Cerebellar nuclear complex (tissue), 1 donor: ENCODE measurements at places on chromosomes 16 and 17.

- DNase-seq = no peak
These were observed 285.0 kb upstream of the ERCC4 start for GRCh38 chr16:13634959-13635358.

DNA sequence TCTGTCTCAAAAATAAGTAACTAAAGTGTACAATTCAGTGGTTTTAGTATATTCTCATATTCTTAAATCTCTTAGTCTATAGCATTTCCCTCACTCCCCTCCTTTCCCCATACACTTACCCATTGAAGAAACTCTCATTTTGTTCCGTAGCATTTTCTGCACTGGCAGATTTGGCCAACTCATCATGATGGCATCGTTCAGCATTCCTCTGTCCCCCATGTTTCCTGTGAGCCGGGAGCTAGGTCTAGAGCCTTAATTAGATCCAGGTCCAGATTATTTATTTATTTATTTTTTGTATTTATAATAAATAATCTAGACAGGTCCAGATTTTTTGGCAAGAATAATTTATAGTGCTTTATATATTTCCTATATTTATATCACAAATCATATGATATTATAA is 31.0 kb downstream of the HEATR3 start:
- no peak for DNase-seq

DNA sequence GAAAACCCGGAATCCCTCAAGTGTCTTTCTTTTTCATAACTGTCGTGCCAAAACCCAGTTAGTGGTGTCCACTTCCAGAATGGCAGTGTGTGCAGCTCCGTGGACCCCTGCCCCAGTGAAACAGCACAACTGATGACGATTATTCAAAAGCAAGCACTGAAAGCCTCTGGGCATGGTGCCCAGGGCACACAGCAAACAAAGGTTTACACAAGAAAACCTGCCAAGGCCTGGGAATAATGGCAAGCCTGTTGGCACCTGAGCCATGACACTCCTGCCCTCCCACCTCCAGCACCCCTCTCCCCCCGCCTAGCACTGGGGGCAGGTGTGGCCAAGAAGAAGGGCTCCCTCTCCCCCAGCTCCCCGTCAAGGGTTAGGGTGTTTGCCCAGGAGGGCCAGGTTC is 2.8 kb downstream of the PKMYT1 start:
- no peak for DNase-seq

DNA sequence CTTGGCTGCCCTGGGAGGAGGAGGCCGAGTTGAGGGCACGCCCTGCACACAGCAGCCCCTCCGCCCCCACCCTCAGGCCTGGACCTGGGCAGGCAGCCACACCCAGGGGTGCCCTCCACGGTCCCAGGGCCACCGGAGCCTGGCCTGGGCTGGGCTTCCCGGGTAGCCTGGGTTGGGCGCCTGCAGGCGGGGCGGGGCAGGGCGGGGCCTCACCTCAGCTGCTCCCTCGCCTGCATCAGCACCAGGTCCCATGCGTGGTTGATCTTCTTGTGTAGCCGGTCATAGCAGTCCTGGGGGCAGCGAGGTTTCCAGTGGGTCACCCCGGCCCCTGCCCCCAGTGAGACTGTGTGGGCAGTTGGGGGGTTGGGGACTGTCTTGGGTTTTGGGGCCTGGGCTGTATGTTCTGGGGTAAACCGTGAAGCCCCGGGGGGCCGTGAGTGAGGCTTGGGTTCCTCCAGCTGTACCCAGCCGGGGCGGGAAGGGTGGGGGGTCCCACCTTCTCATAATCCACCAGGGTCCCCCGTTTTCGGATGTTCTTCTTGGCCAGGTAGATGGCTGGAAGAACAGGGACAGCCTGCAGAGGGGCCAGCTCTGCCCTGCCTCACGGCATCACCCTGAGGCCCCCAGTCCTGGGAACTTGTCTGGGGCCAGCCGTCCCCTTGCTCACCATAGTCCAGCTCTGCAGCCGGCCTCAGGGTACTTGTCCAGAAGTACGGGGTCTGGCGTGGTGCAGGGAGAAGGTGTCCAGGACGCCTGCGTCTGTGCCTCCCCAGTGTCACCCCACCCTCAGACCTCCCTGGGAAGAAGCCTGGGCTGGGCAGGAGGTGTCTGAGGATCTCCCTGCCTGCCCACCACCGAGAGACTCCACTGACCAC is 2.0 kb downstream of the RGS11 start:
- DNase-seq = no peak

- no peak for DNase-seq
These were observed 13.7 kb downstream of the LIMD2 start for GRCh38 chr17:63686138-63686685.

- no peak for DNase-seq
These were observed 17.7 kb downstream of the NCBP3 start for GRCh38 chr17:3828151-3828851.

DNA sequence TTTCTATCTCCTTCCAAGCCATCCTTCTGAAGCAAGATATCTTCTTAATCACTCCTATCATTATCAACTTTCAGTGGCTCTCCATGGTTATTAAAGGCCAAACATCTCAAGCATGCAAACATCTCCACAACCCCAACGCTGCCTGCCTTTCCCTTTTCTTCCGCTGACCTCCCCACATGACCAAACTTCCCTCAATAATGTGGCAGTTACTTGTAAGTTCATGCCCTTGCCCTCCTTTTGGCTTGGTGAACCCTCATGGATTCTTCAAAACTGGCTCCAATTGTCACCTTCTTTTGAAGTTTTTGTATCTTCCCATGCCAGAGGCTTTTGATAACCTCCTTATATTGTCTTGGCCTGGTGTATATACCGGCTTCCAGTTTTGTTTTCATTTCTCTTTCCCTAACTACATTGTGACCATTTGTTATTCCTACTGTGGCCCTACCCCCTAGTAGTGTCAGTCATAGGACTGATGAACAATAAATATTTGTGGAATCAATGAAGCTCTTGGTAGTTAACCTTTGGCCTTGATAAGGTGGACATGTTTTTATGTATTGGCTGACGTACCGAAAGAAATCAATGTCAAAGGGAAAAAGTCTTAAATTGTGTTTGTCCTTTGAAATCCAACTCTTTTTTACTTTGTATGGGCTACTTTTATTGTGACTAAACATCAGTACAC is 19.9 kb upstream of the SMIM36 start:
- no peak for DNase-seq

GRCh38 chr17:19000531-19001325 is 3.8 kb downstream of the FAM83G start:
- DNase-seq = no peak

DNA sequence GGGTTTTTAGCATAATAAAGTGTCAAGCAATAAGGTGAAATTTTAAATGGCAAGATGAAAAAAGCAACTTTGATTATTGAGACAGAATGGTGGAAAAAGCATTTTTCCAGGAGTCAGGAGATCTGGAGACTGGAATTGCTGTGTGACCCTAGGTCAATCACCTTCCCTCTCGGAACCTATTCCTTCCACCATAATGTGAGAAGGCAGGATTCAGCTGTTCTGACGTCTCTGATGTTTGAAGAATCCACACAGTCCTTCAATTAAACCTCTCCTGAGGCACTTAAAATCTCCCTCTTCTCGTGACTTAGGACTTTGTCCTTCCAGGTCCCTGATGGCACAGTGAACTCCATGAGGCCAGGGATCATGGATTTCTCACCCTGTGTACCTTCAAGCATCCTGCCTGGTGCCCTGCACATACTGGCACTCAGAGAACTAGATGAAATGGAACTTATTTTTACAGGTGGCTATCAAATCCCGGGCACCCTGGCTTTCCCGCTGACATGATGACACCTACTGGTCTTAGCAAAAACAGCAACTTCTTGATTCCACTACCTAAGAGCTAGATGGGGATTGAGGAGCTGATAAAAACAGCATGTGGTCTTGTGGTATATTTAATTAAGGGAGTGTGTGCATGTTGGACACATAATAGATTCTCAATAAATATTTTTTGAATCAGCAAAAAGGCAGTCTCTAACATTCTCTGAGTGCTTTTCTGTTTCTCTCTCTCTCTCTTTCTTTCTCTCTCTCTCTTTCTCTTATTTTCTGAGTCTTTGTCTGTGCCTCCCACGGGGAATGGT is 2.3 kb upstream of the CCDC182 start:
- peak; percentile 36 for DNase-seq

- no peak for DNase-seq
These were observed 20.7 kb upstream of the PLCG2 start for GRCh38 chr16:81758376-81758775.

- no peak for DNase-seq
These were observed 62.5 kb downstream of the WDR59 start for GRCh38 chr16:74922150-74923138.

- no peak for DNase-seq
These were observed 7.9 kb upstream of the RPL23 start for GRCh38 chr17:38861399-38861843.

GRCh38 chr17:78432226-78433012 is 54.0 kb downstream of the PGS1 start:
- DNase-seq = no peak

DNA sequence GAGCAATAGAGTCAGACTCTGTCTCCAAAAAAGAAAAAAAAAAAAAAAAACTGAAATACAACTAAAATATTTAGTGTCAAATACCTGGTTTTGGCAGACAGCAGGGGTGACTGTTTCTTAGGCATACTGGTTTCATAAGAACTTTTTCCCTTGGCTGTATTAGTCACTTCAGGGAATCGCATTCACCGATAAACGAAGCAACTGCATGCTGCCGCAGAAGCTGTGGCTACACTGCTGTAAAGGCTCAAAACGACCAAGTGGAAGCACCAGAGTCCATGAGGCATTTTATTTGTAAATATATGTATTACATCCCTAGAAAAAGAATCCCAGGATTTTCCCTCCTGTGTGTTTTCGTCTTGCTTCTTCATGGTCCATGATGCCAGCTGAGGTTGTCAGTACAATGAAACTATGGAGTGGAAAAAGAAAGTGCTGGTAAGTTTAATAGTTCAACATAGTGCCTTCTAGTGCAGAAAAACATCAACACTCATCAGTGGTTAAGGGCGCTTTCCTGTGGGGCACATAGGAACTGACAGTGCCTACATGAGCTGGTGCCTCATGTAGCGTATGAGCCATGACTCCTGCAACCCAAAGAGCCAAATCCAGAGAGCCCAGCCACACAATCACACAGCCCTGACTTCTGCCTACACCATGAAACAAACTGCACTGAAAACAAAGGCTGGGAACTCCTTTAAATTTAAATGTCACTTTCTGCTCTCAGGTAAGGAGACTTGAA is 7.3 kb downstream of the RPS15A start:
- no peak for DNase-seq

DNA sequence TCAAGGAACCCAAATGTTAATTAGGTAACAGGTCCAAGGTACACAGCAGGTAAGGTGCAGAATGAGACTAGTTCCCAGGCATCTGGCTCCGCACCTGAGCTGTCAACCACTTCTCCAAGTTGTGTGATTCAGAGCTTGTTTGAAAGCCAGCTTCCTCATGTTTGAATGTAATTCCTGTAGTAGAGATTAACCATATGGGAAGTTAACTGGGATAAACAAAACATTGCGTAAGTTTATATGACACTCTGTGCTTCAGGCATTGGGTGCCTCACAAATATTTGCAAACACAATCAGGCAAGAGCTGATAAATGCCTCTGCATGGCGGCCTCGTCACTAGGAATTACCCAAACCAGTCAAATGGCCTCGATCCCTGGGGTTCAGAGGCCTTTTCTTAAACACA is 27.9 kb upstream of the CPHXL start:
- DNase-seq = no peak

DNA sequence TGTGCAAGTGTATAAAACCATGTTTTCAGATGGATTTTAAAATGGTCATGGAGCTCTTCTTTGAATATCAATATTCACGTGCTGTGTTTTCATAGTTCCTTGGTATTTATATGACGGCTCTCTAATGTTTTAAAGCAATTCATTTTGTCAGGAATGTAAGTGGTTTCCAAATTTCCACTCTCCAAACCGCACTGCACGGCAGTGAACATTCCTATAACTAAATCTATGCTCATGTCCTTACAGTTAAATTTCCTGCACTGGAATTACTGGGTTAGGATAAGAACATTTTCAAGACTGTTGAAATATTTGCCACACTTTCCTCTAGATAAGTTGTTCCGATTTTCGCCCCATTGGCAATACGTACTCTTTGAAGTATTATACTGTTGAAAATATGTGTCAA is 398.9 kb downstream of the PMP22 start:
- DNase-seq = no peak

DNA sequence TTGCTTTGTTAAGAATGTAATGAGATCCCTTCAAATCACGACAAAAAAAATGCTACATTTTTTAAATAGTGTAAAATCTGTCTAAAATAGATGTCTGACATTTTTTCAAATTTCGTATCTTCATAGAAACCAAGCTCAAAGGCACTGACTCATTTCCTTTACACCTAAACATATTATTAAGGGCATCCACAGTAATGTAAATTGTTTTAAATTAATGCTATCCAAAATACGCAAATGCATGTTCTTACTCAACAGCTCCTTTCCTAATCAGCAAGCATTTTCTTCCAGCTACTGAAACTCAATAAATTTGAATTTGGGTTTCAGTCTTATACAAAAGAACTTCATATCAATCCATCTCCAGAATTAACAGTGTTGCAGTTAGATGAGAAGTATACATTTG is 4.3 kb downstream of the C16orf87 start:
- DNase-seq = no peak

GRCh38 chr17:60902399-60902798 is 224.7 kb downstream of the BCAS3 start:
- DNase-seq = no peak

- no peak for DNase-seq
These were observed 3.1 kb upstream of the MED11 start for GRCh38 chr17:4728124-4728523.

DNA sequence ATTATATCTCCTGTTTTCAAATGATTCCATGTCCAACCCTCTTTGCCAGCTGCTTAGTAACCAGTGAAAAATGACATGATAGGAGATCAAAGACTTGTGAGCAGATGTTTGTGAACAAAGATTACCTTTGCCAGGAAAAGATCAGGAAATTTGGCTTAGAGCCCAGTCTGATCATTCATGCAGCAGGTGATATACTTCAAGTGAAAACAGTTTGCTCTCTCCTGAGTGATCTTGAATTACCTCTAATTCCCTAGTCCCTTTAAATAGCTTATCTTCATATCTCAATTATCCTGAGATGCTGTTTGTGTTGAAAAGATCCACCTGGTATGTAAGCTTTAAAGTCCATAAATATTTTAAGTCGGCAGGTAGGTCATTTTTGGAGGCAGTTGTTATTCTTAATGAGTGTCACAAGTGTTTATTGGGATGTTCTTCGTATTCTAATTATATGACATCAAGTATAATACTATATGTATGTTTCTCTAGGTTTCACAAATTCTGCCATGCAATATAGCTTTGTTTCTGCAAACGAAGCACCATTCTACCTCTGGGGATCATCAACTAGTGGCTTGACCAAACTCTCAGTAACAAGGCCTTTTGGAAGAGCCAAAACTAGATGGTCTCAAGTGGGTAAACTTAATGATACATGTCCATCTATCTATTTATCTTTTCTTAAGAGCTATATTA is 13.2 kb upstream of the VPS35L start:
- DNase-seq = no peak

- DNase-seq = no peak
These were observed 1.4 kb downstream of the AXIN2 start for GRCh38 chr17:65559804-65560627.

GRCh38 chr17:14776791-14777190 is 475.9 kb downstream of the HS3ST3B1 start:
- no peak for DNase-seq

- no peak for DNase-seq
These were observed 54.8 kb downstream of the PLXDC1 start for GRCh38 chr17:39096508-39097149.

GRCh38 chr17:58565389-58566311 is 51.2 kb upstream of the MTMR4 start:
- DNase-seq = no peak
